NCI-H1694 (cell line): ENCODE measurements at places on chromosomes 5 and 9.
A peak's percentile ranks its signal among the peaks of the same experiment; 100 is the strongest.

DNA sequence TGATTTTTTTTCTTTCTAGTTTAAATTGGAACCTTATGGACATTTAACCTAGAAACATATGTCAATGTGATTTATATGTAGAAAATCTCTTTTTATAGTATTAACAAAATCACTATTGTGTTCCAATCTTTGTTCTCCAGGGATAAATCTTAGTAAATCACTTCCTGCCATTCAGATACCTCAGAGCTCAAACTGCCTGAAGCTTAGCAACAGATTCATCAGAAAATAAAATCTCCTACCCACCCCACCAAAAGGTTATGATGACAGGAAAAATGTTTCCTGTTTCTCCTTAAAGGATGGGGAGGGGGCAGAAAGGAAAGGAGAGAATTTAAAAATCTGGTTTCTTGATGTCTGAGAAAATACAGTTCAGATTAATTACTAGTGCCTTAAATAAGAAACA lies 105.0 kb upstream of the TUT7 start:
- no peak for DNase-seq

- no peak for DNase-seq
These were observed 18.7 kb upstream of the ROPN1L start for GRCh38 chr5:10423022-10423421.

DNA sequence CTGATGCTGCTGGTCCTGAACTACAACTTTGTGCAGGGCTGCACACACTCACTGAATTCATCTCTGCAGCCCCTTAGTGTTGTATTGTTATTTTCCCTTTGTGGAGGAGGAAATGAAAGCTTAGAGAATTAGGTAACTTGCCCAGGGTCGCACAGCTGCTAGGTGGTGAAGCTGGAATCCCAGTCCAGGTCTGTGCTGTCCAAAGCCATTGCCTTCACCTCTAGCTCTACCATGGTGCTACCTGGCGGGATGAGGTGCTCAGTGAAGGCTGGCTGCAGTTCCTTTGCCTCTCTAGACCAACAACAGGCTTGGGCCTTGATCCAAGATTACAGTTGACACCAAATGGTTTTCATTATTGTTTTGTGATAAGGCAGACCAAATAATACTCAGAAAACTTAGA lies 177.8 kb upstream of the PITX1 start:
- DNase-seq, result no peak

- peak; percentile 31 for DNase-seq
These were observed 54.7 kb upstream of the SUSD3 start for GRCh38 chr9:93003552-93004407.

DNA sequence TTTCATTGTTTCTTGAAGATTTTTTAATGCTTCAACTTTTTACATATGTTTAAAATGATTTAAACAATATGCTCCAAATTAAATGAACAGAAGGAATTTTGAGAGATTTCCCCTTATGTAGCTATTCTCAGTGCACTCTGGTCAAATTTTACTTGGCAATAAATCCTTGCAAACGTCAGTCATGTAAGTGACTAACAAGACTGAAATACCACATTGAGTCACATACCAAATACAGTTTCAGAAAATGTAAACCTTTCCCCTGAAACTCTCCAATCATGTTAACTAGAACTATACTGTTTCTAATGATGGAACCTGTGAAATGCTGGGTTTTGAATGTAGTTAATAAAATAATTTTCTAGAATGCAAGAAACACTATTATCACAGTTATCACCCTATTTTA lies 29.6 kb downstream of the SAR1B start:
- DNase-seq, result no peak

GRCh38 chr9:125428060-125428901 lies 166.7 kb downstream of the GAPVD1 start:
- DNase-seq, result peak; percentile 4

DNA sequence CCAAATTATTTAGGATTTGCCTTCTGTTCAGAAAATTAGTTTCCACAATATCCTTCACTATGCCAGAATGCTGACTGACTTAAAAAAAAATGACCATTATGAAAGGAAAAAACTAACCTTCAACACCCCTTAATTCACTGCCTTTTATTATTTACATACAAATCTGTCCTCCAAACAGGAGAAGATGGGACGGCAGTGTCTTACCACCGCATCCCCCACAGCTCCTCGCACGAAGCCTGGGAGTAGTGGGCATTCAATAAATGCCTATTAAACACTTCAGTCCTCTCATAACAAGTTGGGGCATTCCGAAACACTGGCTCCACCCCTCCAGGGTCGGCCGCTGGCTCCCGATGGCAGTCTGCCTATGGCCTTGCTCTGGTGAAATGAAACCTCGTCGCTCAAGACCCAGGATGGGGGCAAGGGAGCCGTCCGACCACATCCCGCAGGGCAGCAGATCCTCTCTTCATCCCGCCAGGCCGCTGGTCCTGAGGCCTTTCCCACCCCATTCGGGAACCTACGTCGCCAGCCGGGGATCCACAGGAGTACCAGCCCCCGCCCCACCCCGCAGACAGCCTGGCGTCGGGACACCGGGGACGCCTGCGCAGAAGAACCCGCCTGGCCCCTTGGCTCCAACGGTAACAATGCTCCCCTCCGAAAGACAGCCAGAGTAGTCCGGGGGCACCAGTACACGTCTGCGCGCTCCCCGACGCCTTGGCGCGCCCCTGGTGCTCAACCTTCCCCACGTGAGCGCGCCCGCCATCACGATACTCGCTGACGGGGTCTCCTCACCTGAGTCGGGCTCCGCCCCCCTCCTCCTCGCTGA lies 613 bp downstream of the ZBTB5 start:
- peak; percentile 92 for DNase-seq
